ENCODE measurements at places on chromosomes 3 and 15. TPM values are rescaled to one million over a fixed set of nuclear protein-coding genes. Genes with fewer than 3 reads are reported as not detected.

The SENP2 gene
- 35.0 TPM for total RNA-seq

The PLSCR5 gene
- total RNA-seq: not detected

The SSUH2 gene
- 0.27 TPM for total RNA-seq

The EOMES gene
- 0.06 TPM for total RNA-seq

The FRMD4B gene
- 1.8 TPM for total RNA-seq

The SLC9C1 gene
- not detected for total RNA-seq

The PCOLCE2 gene
- total RNA-seq: 13.8 TPM

The CACNA2D3 gene
- 1.3 TPM for total RNA-seq

GRCh38 chr15:60021589-60022378, 17.7 kb downstream of the FOXB1 start:
- peak; percentile 55 for DNase-seq

GRCh38 chr15:73866881-73867410, 6.4 kb upstream of the TBC1D21 start:
- DNase-seq: no peak

- DNase-seq: no peak
Observed at GRCh38 chr3:46669191-46669999, 24.1 kb downstream of the ALS2CL start.

- no peak for DNase-seq
Observed at GRCh38 chr15:40469776-40470390, 901 bp upstream of the CHST14 start.

GRCh38 chr3:23863060-23863459, 53.7 kb downstream of the NKIRAS1 start:
- no peak for DNase-seq

DNA sequence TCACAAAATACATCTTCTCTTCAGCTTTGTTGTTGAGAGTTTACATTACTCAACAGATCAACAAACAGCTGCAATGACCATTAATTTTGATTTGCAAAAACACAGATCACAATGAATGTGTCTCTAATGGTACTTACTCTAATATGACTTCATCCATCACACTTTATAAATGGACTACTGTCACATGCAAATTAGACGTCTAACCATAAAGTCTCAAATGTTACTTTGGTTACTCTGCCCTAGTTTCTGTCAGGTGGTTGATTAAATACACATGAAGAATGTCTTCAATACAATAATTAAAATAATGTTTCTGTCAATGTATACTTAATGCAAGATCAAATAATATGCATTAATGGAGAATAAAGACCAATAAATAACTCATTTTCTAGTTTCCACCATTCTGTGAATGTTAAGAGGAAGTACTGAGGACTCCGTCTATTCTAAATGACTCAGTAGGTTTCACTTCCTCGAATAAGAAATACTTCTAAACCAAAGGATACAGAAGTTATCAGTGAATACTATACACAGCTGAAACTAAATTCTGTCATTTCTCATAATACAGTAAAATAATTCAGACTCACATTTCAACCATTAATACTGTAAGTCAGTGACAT, 145.8 kb downstream of the CBLB start:
- no peak for DNase-seq

- DNase-seq: peak; percentile 34
Observed at GRCh38 chr15:98580572-98580971, 67.8 kb upstream of the IGF1R start.

- no peak for DNase-seq
Observed at GRCh38 chr15:42836251-42836650, 84.3 kb downstream of the TTBK2 start.

- no peak for DNase-seq
Observed at GRCh38 chr3:190616637-190617036, 102.8 kb downstream of the IL1RAP start.

GRCh38 chr15:100124936-100125335, 216.8 kb downstream of the ADAMTS17 start:
- no peak for DNase-seq

DNA sequence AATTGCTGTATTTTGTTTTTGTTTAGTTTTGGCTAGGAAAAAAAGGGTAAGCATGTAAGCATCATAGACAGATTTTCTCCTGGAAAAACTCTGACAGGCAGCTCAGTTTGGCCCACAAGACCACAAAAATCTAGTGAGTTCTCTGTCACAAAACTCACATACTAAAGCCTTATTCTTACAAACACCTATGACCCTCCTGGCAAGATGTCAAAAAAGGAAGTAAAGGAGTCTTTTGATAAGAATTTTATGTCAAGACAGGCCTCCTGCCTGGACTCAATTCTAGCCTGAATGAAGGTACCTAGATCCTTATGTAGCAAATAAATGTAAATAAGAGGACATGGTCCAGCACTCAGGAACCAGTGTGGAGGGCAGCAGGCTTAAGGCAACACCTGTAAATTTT, 668.3 kb upstream of the ZNF385D start:
- DNase-seq: no peak

DNA sequence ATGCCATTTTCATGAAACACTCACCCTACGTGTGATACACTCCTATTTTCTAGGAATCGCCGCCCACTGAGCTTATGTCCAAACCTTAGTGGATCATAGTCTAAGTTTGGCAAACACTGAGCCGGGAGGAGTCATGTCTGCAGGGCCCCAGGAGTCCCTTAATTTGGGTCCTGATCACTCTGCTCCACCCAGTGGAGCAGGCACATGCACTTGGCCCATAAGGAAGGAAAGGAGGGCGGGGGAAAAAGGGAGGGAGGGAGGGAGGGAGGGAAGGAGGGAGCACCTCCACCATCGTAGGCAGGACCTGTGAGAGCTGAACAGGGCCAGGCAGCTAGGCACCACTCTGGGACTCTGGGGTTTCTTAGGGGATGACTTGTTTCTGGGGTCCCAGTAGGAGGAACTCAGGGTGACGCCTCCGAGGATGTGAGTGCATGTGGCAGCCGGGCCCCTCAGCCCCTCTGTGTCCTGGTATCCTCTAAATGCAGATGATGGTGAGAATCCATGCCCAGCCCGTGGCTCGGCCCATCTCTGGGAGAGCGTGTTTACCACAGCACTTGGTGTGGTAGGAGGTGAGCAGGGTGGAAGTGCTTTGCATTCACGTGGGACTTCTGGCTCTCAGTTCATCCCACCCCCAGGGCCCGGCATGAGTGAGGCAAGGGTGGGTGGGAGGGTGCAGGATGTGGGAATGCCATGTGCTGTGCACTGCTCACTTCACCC, 109.4 kb downstream of the KLF13 start:
- DNase-seq: no peak

DNA sequence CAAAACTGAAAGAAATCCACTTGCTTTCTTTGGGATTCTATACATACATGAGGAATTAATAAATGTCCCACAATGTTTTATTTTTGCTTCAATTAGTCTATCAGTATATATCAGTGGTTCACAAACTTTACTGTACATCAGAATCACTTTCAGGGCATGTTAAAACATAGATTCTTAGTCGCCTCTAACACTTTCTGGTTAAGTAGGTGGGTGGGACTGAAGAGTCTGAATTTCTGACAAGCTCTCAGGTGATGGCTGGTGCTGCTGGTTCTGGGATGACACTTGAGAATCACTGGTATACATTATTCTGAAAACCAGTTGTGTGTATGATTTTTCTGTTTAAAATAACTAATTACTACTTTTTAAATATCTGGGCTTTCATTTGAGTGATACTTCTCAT, 393.3 kb downstream of the TBC1D5 start:
- DNase-seq: no peak

DNA sequence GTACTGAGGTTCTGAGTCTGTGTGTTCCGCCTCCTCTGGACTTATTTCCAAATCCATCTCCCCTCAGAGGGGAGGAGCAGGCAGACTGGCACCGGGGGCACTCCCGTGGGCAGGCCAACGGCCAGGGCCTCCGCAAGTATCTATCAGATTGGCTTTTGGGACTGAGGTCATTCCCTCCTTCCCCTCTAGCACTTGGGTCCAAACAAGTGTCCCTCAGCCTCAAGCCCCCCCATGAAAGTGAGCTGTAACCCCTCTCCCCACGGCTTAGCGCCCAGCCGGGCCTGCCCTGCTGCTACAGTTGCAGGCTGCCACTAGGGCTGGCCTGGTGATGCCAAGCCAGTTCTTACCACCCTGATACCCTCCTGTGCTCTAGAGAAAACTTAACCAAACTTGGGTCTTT, 17.4 kb downstream of the ITGA11 start:
- no peak for DNase-seq

DNA sequence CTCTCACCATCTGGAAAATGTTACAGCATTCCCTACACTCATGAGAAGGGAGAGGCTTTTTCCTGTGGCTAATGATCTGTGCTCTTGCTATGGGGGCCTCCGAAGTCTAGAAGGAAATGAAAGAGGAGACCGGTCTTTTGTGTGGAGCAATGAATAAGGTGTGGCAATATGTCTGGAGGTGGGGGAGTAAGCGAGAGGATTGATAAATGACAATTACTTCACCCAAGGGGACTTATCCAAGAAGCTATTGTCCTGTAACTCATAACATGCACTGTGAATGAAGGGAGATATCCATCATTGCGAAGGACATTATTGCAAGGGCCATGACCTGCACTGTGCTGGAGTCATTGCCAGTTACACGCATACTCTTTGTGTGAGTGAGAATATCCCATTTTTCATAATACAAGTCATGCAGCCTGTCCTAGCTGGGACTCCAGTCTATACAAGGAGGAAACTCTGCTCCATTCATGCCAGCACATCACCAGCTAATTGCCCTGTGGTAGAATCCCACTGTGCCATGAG, 37.7 kb upstream of the SYNPR start:
- no peak for DNase-seq

DNA sequence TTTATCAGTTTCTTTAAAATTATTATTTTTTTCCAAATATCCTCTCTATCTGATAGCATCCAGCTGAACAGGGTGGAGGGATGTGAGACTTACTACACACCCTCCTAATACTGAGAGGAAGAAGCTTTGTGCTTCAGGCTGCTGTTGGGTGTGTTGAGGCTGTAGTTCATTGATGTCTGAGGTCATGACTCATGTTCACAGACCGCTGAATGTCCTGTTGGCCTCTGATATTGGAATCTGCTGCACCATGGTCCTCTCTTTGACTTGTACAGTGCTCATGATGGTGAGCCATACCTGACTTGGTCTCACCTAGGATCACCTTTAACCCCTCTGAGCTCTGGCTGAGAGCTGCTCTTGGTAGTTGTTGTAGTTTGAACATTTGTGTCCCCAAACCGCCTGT, 302.9 kb downstream of the SATB1 start:
- no peak for DNase-seq

GRCh38 chr3:106343811-106344210, 475.0 kb upstream of the CBLB start:
- no peak for DNase-seq

GRCh38 chr3:191388823-191389222, 58.5 kb upstream of the UTS2B start:
- DNase-seq: no peak

All from Daoy (cell line).